ENCODE measurements at places on chromosomes 6 and 20.

DNA sequence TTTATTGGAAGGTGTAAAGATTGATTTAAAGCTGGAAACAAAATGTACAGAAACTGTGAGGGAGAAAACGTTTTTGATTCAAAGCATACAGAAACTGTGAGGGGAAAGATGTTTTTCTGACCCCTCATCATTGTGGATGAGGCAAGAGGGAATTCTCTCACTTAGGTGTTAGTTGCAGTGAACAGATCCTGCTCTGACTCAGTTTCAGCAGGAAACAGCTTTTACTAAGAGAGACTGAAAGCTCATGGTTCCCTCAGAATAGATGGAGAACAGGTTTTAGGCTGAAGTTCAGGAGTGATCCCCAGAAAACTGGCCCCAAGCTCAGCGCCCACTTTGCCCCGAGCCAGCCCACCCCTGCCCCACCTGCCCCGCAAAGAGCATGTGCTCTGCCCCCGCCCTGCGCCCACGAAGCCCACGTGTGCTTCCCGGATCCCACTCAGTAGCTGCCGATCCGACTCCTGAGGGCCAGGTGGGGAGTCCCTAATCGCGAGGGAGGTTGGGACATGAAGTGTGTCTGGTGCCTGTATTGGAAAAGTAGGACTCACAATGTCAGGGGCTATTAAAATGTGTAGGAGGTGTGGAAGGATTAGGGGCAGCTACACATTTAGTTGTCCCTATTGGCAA lies 41.2 kb downstream of the DUSP22 start:
- no peak for DNase-seq

DNA sequence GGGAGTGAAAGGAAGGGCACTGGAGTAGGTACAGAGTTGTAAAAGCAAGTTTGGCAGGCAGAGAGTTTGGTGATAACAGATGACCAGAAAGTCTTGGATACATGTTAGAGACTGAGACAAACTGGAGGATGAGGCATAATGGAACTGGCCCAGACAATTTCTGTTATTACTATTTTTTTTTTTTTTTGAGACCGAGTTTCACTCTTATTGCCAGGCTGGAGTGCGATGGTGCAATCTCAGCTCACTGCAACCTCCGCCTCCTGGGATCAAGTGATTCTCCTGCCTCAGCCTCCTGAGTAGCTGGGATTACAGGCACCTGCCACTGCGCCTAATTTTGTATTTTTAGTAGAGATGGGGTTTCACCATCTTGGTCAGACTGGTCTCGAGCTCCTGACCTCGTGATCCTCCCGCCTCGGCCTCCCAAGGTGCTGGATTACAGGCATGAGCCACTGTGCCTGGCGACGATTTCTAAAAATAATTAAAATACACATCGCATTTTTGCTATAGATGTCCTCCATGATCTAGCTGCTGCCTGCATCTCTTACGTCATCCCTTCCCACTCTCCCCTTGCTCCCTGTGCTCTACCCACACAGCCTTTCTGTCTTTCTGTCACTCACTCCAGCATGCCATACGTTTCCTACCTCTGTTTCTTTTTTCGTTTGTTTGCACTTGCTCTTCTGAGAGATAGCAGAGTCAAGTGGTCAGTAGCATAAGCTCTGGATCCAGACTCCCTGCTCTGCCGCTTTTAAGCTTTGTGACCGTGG lies 23.5 kb downstream of the MAPK14 start:
- DNase-seq = no peak

DNA sequence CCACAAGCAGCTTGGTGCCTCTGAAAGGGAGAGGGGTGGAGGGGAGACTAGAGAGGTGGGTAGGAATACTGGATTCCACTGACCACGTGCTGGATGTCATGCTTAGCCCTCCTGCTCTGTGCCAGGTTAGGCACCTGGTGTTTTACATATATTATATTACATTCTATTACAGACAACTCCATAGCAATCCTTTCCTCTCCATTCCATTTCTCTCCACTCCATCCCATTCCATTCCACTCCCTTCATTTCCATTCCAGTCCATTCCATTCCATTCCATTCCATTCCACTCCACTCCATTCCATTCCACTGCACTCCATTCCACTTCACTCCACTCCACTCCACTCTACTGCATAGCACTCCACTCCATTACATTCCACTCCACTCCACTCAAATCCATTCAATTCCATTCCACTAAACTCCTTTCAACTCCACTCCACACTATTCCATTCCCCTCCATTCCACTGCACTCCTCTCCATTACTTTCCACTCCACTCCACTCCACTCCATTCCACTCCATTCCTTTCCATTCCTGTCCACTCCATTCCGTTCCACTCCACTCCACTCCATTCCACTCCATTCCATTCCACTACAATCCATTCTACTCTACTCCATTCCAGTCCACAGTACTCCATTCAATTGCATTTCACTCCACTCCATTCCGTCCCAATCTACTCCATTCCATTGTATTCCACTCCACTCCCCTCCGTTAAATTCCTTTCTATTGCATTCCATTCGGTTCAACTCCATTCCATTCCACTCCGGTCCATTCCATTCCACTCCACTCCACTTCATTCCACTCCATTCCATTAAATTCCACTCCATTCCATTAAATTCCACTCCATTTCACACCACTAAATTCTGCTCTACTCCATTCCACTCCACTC lies 27.2 kb upstream of the DEFB125 start:
- DNase-seq = no peak

GRCh38 chr6:135566311-135567068 lies 69.0 kb upstream of the AHI1 start:
- no peak for DNase-seq

- DNase-seq = no peak
These were observed 85.4 kb upstream of the GPR6 start for GRCh38 chr6:109892451-109893435.

- no peak for DNase-seq
These were observed 36.3 kb downstream of the PRDM1 start for GRCh38 chr6:106122306-106122918.

GRCh38 chr6:85191656-85192055 lies 258.2 kb upstream of the NT5E start:
- no peak for DNase-seq

DNA sequence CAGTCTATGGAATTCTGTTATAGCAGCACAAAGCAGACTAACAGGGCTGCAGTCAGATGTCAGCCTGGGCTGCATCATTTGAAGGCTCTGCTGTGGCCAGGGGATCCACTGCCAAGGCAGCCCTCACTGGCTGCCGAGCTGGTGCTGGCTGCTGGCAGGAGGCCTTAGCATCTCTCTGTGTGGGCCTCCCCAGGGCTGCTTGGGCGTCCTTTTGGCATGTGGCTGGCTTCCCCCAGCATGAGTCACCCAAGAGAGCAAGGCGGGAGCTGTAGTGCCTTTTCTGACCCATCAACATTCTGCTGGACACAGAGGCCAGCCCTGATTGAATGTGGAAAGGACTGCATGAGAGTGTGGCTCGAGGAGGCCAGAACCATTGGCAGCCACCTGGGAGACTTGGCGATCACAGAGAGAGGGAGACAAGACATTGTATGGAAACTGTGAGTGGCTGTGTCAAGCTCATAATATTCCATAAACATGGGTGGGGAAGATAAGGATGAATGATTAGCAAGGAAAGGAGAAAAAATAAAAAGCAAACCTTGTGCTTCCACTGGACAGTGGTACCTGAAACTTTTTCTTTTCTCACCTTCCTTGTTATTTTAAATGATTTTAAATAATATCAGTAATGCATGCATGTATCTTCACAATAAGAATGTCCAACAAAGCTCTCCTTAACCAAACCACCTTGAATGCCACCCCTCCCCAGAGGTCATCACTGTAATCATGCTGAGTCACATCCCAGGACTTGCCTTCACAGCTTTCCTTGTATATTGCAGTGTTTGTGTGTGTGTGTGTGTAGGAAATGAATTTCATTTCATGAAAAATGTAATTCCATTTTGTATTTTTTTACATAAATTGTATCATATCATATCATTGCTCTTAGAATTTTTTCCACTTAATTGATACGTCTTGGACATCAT lies 55.0 kb upstream of the VSX1 start:
- DNase-seq = no peak

DNA sequence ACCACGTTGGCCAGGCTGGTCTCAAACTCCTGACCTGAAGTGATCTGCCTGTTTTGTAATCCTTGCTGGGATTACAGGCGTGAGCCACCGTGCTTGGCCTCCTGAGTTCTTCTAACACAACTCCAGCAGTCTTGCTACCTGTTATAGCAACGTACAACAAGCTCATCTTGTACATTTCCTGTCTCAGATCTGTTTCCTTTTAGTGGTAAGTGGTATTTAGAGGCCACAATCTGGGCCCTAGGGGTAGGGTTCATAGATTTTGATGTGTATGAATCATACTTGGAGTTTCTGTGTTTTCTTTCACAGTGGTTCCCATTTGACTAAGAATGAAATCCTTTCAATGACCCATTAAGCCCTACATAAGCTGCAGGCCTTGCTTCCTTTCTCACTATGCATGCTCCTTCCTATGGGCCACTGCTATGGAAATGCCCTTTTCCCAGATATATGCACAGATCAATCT lies 27.1 kb upstream of the SYNCRIP start:
- no peak for DNase-seq

GRCh38 chr6:7236306-7237209 lies 76.4 kb downstream of the SSR1 start:
- no peak for DNase-seq

GRCh38 chr6:99282479-99283062 lies 66.9 kb downstream of the FAXC start:
- DNase-seq = no peak

DNA sequence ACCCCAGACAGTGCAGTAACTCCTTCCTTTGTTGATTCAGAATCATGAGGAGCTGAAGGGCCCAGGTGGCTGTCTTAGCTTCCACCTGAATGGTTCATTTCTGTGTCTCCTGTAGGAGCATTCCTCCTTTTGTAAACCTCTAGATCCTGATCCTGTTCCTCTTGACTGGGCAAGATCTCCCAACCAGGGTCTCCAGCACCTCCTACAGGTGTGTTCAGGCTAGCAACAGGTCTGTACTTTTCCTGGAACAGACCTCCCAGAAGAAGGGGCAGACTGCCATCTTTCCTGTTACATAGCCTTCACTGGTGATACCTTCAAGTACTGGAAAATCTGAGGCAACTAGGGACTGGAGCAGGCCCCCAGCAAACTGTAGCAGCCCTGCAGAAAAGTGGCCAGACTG lies 35.2 kb downstream of the HLA-B start:
- DNase-seq = no peak

DNA sequence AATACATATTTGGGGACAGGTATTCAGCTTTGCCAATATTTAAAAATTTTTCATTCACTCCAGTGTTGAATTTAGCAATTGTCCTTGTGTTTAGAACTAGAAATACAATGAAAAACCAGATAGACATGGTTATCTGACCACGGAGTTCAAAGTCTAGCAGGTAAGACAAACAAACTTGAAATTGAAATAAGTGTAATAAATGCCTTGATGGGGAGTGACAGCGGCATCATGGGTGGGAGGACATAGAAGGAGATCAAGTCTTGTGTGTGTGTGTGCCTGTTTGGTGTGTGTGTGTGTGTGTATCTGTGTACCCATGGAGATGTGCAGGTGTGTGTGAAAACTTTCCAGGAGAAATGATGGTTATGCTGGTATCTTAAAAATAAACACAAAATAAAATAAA lies 750.0 kb upstream of the CITED2 start:
- no peak for DNase-seq

GRCh38 chr6:154865291-154865690 lies 129.8 kb upstream of the TIAM2 start:
- no peak for DNase-seq

Data from activated naive CD8-positive, alpha-beta T cell treated with anti-CD3 and anti-CD28 coated beads, Interleukin-2, amount 50 U/mL, for 16 hours (primary cell).